ENCODE measurements at places on chromosomes 1 and 21.
A peak's percentile ranks its signal among the peaks of the same experiment; 100 is the strongest.

DNA sequence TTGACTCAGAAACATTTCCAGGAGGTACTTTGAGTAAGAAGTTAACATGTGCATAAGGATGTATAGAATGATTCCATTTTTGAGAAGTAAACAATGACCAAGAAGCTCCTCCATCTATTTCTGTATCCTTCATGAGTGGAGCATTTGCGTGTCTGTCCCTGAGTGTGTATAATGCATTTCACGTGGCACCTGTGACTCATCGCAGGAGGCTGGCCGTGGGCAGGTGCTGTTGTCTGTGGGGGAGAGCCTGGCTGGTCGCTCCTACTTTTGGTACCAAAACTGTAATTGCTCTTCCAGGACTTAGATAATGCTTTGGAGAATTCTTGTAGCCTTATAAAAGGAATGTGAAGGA, 16.5 kb downstream of the SLC37A1 start:
- no peak for ATAC-seq

GRCh38 chr1:205858141-205858961, 8.4 kb upstream of the PM20D1 start:
- no peak for ATAC-seq

GRCh38 chr1:109667452-109668122, at the start of gene GSTM2:
GSTM2 (plus strand) TSS chr1:109668057; CDS start chr1:109668116, 59 bp downstream.
- ATAC-seq = peak; percentile 94

GRCh38 chr1:167943541-167943940, 6.7 kb upstream of the MPC2 start:
- no peak for ATAC-seq

DNA sequence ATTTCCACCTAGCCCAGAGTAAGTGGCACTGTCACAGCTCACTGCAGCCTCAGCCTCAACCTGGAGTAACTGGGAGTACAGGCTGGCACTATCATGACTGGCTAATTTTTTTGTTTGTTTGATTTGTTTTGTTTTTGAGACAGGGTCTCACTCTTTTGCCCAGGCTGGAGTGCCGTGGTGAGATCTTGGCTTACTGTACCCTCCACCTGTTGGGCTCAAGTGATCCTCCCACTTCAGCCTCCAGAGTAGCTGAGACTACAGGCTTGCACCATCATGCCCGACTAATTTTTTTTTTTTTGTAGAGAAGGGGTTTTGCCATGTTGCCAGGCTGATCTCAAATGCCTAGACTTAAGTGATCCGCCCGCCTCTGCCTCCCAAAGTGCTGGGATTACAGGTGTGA, 2.5 kb downstream of the UCK2 start:
- no peak for ATAC-seq

- ATAC-seq = no peak
These were observed 46.2 kb downstream of the PEX14 start for GRCh38 chr1:10520952-10521351.

- no peak for ATAC-seq
These were observed 717.2 kb downstream of the NCAM2 start for GRCh38 chr21:21715266-21715969.

GRCh38 chr1:222288053-222288452, 259.9 kb downstream of the HHIPL2 start:
- ATAC-seq = no peak

- ATAC-seq = no peak
These were observed 23.8 kb downstream of the RPS27 start for GRCh38 chr1:154014154-154014907.

DNA sequence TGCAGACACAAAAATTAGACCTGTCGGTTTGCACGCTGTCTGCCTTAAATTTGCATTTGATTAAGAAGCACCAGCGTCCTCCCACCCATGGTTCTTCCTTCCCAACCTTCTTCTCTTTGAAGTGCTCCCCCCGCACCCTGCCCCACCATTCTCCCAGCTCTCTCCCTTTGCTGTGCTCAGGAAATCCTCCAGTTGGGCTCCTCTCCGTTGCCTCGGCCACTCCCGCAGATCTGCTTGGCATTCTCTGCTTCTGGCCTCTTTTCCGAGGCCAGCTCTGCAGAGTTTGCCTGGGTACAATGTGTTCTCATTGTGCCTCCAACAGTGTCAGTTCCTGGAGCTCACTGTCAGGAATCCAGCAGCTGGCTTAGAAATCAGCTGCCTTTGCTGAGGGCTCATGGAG, 126.1 kb downstream of the NAV1 start:
- no peak for ATAC-seq

- no peak for ATAC-seq
These were observed 88.2 kb downstream of the PBX1 start for GRCh38 chr1:164647211-164647610.
